ENCODE measurements at places on chromosomes 5 and 9.

DNA sequence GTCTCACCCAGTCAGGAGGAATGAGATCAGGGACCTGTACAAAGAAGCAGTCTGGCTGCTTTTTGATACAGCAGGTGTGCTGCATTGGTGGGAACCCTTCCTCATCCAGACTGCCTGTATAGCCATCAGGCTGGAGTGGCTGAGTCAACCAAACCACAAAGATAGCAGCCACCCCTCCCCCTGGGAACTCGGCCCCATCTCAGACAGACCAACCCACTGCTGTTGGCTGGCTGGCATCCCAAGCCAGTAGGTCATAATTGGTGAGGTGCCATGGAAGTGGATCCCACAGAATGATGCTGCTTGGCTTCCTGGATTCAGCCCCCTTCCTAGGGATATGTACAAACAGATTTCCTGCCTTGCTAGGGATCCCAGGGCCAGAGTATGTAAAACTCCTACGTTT, 60.9 kb downstream of the YTHDC2 start:
- DNase-seq, result no peak

DNA sequence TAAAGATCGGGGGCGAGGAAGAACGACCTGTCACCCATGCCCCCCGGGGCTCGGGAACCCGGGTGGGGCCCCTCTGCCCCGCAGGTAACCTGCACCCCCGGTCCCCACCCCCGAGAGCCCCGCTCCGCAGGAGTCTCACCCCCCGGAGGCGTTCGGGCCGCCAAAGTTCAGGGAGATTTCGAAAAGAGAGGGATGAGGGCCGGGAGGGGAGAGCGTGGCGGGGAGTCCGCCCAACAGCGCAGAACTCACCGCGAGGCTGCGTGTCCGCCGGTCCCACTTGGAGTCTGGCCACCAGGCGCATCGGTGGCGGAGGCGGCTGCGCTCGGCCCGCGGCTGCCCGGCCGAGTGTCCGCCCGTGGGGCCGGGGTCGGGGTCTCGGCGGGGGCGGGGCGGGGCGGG, at the start of gene PHF19:
TSS of gene PHF19 (minus strand) at position 347 of the 399 bp plus-strand sequence. CDS start 2,447 bp downstream, outside the sequence.
- no peak for DNase-seq

GRCh38 chr5:124883681-124884080, 137.2 kb upstream of the ZNF608 start:
- DNase-seq, result no peak

- no peak for DNase-seq
Measured at GRCh38 chr5:56075361-56075760, 80.6 kb upstream of the IL6ST start.

DNA sequence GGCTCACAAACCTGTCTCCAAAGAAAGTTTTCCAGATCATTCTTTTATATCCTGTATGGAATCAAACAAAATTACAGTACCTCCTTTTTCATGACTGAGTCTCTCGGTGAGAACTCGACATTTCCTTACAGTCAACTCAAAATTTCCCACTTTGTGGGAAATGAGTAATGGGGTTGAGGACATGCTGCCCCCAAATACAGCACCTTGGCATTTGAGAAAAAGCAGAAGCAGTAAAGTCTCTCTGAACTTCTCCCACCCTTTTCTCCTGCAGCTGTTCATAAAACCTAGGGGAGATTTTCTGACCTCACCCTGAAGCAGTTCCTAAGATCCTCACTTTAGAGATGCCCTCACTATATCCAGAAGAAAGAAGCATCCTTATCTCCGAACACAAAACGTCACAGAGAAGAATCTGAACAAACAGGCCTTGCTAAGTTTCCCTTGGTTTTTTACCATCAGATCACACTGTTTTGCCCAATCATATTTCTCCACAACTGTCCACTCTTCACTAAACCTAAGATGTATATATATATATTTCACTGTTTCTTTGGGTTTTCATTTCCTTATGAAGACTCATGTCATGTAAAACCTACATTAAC, 96.1 kb upstream of the APC start:
- no peak for DNase-seq

DNA sequence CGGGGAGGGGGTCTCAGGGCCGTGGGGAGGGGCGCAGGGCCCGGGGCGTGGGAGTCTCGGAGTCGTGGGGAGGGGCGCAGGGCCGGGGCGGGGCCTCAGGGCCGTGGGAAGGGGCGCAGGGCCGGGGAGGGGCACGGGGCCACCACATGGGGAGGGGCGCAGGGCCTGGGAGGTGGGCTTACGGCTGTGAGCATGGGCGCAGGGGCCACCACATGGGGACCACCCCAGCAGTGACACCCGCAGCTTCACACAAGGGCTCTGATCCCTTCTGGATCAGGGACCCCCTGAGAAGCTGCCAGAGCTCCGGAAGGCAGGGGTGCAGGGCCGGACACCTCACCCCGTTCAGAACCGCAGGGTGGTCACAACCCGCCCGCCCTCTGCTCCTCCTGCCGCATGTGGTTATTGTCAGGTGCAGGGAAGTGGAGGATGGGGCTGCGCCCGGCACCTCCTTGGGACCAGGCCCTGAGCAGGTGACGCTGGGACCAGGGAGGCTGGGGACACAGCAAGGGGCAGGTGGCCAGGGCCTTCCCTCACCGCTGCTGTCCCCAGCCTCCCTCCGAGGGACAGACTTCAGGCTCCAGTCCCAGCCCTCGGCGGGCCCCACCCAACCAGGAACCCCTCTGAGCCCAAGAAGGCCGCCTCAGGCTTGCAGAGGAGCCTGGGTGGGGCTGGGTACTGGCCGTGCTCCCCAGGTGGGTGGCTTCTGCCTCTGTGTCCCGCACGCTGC, 53.7 kb downstream of the EXD3 start:
- no peak for DNase-seq

DNA sequence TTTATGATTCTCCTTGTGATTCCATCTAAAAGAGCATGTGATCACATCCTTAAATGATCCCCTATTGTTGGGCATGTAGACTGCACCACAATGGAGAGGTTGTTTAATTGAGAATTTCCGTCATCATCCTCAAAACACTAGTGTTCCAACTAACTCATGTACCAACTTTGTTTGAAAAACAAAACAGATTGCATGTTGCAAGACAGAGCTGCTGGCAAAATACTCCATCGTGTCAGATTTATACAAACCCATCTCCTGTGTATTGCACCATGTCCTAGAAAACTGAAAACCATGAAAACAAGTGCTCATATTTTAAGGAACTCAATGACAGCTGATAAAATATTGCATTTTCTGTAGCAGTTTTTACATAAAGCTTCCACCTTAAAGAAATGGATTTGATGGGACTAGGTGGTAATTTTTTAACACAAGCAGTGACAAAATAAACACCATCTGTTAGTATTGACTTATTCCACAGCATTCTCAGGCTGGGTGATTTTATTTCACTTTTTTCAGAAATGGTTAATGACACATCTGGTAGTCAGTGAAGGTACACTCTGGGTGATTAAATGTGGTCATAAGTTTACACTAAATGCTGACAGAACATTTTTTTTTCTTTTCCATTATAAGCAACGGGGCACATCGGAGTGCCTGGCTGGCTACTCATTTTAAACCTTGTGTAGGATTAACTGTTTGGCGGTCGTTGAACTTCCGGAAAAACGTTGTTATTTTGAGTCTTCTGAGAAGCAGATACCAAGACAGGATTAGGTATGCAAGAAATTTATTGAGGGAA, 602.9 kb upstream of the WWC1 start:
- DNase-seq, result no peak

- DNase-seq, result no peak
Measured at GRCh38 chr9:89542401-89543021, 44.6 kb upstream of the SEMA4D start.

GRCh38 chr9:33721674-33722358, 73.5 kb upstream of the PRSS3 start:
- peak; percentile 87 for DNase-seq

DNA sequence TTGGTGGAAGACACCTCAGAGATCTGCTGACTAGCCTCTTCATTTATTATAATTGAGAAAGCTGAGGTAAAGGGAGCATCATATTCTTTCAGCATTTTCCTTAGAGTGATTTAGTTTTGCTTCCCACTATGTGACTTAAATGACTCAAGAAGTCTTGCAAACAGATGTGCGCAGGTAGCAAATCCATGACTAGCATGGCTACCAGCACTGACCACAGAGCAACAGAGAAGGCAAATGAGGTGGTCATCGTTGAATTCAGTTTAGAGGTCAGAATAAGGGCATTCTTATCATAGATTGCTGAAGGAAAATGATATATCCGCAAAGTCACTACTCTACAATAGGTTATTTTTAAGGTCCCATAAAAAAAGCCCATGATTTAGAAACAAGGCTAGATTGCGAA, 162.2 kb downstream of the PIK3R1 start:
- DNase-seq, result no peak

GRCh38 chr5:100590867-100591266, 55.7 kb downstream of the FAM174A start:
- no peak for DNase-seq

DNA sequence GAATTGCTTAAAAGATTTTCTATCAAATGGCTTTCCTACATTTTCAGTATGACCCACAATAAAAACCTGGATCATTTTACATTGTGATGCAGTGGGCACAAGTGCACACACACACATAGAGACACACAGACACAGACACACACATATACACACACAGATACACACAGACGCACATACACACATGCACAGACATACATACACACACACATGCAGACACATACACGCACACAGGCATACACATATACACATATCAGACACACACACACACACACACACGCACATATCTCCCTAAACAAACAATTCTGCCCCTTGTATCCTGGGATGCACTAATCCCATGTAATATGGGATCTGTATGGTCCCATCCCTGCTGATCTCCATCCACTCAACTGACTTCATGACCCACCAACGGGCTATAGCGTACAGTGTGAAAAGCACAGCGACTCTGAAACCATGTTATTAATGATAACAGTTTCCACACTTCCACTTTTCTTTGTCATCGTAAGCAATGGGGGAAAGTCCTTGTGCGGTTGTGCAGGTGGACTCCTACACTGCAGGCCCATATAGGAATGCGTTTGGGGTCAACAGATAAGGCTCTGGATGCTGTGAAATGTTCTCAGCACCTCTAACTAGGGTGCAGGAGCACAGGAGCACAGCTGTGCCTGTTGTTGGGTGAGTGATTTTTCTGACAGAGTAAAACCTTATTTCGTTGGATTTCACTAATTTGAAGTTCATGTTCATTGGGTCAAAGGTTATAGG, 52.7 kb downstream of the DAP start:
- DNase-seq, result no peak

DNA sequence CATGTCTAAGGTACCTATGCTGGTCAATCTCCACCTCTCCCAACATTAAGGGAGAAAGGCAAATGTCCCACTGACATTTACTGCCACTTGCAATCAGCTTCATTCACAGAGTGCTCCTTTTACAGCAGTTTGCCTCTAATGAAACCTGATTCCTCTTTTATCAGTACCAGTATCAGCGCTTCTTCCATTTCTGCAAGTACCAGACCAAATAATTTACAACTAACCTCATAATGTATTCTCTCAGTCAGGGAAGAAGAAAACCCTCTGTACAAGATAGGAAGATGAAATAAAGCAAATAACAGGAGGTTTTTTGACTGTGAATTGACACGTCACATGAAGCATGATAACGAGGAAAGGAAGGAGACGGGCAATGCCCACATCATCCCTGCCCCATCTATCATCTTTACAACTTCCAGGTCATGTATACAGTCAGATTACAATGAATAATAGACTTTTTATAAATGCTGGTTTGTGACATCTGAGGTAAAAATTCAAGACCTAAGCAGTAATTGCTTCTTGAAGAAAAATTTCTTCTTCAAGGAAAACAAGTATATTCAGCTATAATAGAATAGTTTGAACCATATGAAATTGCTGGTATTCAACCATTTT, 21.9 kb downstream of the ABITRAM start:
- no peak for DNase-seq
